Activated CD4-positive, alpha-beta T cell treated with anti-CD3 and anti-CD28 coated beads for 48 hours (primary cell): ENCODE measurements at places on chromosomes 13 and 19.

DNA sequence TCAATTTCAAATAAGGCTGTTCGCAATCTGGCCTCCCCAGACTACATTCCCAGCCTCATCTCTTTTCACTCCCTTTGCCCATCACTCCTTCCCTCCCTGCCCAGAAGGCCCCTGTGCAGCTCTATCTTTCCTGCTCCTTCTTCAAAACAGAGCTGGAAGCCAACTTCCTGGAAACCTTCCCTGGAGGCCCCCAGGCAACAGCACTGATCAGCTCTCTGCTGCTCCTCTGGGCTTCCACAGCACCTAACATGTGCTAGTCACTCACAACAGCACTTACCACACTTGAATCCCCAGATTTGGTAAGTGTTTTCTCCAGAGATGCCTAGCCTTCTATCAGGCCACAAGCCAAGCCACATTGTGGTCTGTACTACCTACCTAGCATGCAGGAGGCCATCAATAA lies 9.5 kb downstream of the SMAD9 start:
- no peak for DNase-seq

DNA sequence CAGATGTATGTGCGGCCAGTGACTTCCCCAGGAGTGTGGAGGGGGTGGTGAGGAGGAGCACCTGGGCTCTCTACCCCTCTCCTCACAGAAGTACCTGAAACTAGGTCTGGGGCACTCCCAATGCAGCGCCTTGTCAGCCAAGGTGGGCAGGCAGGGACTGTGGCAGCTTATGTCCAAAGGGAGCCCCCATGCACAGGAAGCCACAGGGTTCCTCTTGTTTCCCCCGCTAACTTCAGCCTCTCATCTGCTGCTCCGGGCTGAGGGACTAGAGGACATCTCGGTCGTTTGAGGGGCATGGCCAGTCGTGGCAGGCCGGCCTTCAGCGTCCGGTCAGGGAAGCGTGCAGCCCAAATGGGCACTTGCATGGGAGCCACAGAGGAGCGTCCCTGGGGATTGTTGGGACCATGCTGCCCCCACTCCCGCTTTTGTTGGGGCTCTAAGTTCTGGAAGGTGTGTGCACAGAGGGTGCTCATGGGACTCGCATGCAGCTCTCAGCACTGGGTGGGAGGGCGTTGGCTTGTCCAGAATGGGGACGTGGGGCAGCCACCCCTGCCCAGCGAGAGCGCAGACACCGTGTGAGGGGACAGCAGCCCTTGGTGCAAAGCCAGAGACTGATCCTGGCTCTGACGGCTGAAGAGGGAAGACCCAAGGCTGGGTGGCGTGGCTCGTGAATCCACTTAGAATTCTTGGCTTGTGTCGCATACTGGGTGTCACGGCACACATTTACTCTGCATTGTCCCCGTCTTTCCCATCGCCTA lies 16.6 kb upstream of the NPAS1 start:
- DNase-seq: no peak

DNA sequence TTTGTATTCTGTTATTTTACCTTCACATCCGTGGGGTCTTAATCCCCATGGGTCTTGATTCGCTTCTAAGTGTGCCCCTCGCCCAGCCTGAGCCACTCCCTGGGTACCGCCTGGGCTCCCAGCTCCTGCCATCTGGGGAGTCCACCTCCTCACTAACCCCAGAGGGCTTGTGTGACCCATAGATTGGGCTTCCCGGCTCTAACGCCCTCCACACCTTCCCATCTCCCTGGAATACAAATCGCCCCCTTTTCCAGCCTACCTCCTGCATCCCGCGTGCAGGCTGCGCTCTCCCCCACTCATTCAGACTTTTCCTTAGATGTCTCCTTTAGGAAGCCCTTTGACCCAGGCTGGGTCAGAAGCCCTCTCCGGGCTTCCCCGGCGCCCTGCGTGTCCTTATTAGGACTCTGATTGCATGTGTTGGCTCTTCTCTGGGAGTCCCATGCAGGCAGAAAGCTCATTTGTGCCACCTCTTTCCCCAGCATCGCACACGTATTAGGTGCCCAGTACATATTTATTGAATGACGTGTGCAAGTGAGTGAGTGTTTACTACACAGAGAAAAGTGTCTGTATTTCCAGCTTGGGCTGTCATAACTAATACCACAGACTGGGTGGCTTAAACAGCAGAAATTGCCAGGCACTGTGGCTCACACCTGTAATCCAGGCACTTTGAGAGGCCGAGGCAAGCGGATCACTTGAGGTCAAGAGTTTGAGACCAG lies 757 bp downstream of the CCDC124 start:
- DNase-seq: no peak

DNA sequence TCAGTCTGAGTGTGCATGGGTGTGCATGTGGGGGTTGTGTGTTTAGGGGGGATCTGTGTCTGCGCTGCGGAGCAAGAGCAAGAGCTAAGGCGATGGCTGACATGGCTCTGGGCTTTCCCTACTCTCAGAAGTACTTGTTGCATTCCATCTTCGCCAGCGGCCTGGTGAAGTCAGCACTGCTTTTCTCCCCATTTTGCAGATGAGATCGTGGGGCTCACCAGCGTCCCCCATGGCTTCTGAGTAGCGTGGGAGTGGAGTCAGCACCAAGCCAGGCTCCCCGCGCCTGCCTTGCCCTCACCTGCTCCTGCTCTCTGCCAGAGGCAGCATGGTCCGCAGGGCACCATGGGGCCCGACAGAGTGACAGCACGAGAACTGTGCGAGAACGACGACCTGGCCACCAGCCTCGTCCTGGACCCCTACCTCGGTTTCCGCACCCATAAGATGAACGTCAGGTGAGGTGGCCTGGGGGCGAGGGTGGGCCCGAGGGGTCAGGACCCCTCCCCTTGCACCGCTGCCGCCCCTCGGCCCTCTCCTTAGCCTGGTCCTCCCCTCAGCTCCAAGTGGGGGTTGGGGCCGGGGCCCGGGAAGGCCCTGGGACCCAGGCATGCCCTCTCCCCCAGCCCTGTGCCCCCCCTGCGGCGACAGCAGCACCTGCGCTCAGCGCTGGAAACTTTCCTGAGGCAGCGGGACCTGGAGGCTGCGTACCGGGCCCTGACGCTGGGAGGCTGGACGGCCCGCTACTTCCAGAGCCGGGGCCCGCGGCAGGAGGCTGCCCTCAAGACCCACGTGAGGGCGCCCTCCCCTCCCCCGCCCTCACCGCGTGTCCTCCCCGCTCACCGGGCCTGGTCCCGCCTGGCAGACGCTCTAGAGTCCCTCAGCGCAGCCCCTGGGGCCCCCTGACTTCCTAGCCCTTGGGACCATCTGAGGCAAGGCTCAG lies 2.2 kb downstream of the KMT5C start:
- DNase-seq: no peak

DNA sequence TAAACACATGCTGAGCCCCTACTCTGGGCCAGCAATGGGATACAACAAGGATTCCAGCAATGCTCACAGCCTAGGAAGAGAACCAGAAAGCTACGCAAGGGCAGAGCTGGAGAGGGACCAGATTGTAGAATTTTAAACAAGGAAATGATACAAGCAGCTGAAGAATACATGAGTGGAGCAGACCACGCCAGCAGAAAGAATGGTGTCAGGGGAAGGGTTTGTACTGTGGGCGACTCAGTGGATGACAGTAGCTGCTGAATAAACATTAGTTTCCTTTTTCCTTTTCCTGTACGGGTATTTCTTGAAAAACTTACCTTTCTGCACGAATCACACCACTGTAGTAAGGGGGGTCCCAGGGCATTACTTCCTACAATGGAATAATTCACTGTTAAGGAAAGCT lies 30.7 kb downstream of the MIPEP start:
- no peak for DNase-seq

DNA sequence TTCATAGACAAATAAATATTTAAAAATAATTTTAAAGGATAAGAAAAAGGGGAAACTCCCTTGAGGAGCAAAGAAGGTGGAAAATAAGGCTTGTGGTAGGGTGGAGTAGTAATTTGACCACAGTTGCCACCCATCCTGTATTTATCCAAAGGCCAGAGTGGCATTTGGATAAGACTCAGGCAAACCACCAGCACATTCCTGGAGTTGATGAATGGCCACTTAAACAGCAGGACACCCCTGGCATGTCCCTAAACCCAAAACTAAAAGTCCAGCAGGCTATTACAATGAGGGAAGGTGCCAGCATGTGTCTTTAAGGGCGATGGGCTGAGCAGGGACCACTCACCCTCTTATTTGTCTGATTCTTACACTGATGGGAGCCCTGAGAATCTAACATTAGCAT lies 9.8 kb upstream of the FRY start:
- no peak for DNase-seq

- DNase-seq: no peak
Measured at GRCh38 chr13:99757756-99758459, 213.7 kb downstream of the ZIC5 start.

GRCh38 chr19:47284324-47284899 lies 9.7 kb downstream of the INAFM1 start:
- peak; percentile 38 for DNase-seq

DNA sequence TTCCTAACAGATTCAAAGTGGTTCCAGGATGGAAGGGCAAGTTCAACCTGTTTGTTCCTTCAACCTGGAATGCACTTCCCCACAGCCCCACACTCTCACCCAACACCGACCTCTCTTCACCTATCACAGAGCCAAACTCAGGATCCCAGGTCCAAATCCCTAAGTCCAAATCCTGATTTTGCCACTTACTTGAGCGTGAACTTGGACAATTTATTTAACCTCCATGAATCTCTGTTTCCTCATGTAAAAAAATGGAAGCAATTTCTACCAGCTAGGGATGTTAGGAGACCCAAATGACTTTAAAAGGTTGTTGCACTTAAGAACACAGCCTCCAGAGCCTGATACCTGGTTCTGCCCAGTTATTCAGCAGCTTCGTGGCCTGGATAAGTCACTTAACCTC lies 5.4 kb upstream of the IGSF23 start:
- DNase-seq: no peak

DNA sequence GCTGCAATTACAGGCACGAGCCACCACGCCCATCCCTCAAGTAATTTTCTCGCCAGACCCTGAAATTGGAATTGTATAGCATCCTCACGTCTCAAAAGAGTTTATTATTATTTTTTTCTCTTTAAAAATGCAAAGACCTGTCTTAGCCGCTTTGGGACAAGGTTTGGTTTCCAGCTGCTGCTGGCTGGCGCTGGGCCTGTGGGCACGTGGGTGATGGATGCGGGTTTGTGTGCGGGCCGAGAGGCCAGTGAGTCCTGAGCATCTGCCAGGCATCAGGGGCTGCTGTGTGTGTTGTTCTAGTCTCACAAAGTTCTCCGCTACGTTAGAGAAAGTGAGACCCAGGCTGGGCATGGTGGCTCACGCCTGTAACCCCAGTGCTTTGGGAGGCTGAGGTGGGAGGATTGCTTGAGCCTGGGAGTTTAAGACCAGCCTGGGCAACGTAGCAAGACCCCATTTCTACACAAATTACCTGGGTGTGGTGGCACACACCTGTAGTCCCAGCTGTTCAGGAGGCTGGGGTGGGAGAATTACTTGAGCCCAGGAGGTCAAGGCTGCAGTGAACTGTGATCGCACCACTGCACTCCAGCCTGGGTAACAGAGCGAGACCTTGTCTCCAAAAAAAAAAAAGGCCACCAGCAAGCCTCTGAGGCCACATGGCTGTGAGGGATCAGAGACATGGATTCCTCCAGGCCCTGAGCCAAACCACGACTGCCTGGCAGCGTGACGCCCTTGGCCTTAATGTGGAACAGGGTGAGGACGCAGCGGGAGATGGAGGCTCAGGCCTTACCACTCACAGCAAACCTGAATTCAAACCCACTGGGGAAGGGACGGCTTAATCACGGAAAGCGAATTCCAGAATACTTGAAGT lies 4.7 kb upstream of the TMPRSS9 start:
- DNase-seq: no peak

DNA sequence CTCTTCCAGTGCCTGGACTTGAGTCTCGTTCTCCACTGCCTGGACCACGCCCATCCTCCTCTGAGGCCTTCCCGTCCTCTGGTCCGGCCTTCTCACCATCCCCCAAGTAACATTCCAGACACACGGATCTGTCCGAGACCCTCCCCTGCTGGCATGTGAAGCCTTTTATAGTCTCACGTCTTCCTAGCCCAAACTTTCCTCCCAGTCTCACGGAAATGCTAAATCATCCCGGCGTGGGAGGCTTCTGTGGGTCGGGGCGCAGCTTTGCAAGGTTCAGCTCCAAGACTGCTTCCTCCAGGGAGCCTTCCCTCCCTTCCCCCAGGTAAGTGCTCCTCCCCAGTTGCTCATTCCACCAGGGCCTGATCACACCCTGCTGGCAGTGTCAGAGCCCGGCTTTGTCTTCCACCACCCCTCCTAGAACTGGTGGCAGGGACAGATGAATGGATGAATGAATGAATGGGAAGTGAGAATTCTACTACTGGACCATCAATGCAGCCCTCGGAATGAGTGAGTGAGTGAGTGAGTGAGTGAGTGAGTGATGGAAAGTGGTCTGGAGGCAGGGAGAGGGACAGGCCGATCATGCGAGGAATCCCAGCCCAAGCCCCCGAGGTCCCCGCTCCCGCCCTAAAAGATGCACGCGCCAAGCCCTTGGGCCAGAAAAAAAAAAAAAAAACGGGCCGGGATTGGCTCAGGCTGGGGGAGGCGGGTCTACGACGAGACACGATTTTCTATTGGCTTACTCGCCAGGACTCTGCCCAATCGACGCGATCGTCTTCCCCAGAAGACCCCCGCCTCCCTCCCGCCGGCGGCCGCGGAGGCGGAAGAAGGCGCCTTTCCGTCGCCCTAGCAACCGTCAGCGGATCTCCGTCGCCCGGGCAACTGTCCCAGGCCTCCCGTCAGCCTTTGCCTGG lies 9.3 kb downstream of the EPHX3 start:
- DNase-seq: peak; percentile 83

GRCh38 chr19:48705431-48705830 lies 9.7 kb downstream of the FUT2 start:
- no peak for DNase-seq

GRCh38 chr13:24127116-24127631 lies 33.3 kb upstream of the SPATA13 start:
- peak; percentile 42 for DNase-seq

GRCh38 chr13:71587193-71587592 lies 279.8 kb downstream of the DACH1 start:
- no peak for DNase-seq

DNA sequence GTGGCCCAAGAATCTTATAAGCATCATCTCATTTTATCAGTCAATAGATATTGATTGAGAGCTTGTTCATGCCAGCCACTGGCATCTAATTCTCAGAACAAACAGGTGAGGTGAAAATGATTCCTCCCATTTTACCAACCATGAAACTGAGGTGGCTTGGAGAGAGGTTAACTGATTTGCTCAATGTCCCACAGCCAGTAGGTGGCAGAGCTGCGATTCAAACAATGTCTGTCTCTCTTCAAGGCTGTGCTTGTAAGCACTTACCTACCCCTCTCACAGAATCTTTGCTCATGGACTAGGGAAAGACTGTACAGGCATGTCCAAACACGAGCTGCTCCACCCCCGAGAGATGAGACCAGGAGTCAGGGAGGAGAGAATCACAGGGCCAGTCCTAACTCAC lies 21.5 kb upstream of the GSX1 start:
- DNase-seq: peak; percentile 42

GRCh38 chr19:39865186-39865585 lies 19.0 kb upstream of the FBL start:
- DNase-seq: no peak

GRCh38 chr13:95924389-95924994 lies 128.7 kb downstream of the UGGT2 start:
- no peak for DNase-seq
